ENCODE measurements at places on chromosomes 1 and 21. TPM values are rescaled to one million over a fixed set of nuclear protein-coding genes. Genes with fewer than 3 reads are reported as not detected.

The KTI12 gene
- 9.8 TPM for polyA plus RNA-seq

The VSIG8 gene
- polyA plus RNA-seq = not detected

The HFM1 gene
- polyA plus RNA-seq = 0.04 TPM

The VWA1 gene
- 3.9 TPM for polyA plus RNA-seq

The CYP4X1 gene
- polyA plus RNA-seq = not detected

The PM20D1 gene
- polyA plus RNA-seq = 0.09 TPM

The TMIGD3 gene
- polyA plus RNA-seq = 0.11 TPM

The URB1 gene
- polyA plus RNA-seq = 7.7 TPM

The ABCD3 gene
- polyA plus RNA-seq = 34.0 TPM

The FAM110D gene
- polyA plus RNA-seq = not detected

The KCNJ15 gene
- polyA plus RNA-seq = 0.07 TPM

The KRTAP21-2 gene
- not detected for polyA plus RNA-seq

The SPATA45 gene
- not detected for polyA plus RNA-seq

GRCh38 chr21:44331650-44332307 is 7.4 kb downstream of the CFAP410 start:
- DNase-seq = no peak

GRCh38 chr1:99098589-99098988 is 93.9 kb upstream of the PLPPR5 start:
- DNase-seq = no peak

DNA sequence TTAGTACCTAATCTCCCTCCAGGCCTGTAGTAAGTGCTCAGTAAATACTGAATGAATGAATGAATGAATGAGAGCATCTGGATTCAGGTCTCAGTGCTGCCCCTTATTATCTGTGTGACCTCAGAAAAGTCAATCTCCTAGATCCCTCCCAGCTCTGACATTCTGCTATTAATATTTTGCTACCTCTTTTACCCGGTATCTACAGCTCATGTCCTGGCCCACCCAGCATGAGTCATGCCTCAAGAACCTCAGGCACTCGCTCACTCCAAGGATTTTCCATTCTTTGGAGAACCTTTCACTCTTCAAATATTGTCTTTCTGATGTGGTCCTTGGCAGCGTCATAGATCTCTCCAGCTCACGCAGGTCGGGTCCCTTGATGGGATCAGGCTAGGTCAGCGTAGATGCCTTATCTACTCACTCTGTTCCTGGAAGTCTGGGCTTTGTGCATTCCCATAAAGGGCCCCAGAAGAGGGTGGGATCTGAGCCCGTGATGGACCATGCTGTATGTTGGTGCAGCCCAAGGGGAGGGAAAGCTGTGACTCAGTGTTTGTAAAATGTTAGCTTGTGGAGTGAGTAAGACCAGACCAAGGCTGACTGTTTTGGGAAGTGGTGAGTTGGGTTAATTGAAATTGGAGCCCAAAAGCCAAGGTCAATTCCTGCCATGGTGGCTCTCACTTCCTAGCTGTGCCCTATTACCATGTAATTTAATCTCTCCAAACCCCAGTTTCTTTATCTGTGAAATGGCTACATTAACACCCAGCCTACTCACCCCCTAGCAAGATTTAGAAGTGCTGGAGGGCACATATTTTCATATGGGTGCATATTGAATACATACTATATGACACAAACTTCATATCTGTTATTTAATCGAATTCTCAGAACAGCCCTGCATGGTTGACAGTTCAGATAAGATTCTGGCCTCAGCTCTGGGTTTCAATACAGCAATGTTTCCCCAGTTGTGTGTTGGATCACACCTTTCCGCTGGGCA is 214.1 kb upstream of the USP24 start:
- peak; percentile 94 for DNase-seq

GRCh38 chr1:42801832-42802473 is 15.0 kb upstream of the ERMAP start:
- DNase-seq = no peak

DNA sequence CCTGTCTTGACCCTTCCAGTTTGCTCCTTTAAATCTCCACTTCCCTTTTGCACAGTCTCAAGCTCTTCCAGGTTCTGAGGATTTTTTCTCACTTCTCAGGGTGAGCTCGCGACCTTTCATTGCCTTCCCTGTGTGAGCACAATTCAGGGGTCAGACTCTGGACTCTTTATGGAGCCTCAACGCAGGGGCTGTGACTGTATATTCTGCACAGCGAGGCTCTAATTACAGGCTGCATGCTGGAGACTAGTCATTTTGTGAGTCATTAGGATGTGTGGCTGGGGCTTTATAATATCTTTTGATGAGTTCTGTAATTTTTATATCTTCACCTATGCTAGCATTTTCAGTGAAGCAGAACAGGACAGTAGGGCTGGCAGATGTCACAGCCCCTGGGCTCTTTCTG is 270.7 kb downstream of the KAZN start:
- DNase-seq = no peak

GRCh38 chr1:92461364-92462097 is 25.2 kb downstream of the GFI1 start:
- no peak for DNase-seq

DNA sequence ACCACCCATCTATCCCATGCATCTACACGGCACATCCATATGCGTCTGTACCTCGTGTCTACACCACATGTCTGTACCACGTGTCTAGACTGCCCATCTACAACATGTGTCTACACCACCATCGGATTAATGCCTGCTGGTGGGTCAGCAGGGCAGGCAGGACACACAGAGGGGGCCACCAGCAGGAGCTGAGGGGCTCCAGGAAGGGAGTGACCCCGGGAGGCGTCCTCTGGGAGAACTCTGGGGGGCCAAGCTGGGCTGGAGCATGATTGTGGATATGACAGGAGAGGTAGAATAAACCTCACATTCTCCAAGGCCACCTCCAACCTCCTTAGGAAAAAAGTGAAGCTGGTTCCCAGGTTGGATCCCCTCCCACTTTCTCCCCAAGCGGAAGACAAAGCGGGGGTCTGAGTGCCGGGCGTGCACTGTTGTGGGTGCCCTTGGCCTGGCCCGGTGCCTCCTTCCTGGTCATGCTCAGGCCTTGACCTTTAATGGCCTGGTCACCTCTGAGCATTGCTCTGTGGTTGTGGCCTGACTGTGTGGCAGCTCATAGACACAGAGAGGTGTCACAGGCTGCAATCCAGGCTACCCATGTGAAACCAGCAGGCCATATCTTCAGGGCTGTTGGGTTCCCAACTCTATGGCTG is 881 bp upstream of the ACTRT2 start:
- no peak for DNase-seq

GRCh38 chr1:62395291-62395690 is 41.6 kb upstream of the USP1 start:
- no peak for DNase-seq

- no peak for DNase-seq
These were observed 4.2 kb downstream of the KRTAP10-8 start for GRCh38 chr21:44615911-44616590.

DNA sequence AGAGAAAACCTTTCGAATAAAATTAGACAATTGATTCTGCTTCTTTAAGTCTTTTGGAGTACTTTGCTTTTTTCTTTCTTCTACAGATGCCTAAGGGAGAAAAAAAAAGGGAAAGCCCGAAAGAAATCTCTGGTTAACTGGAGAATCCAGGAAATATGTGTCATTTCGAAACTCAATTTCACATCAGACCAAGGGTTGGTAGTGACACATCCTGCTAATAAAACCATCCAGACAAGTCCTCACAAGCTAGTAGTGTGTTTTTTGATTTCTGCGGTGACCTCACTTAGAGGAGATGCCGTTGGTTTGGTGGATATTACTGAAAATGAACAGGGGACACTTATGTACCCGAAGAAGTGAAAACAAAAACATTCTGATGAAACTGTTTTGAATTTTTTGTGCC is 726.5 kb upstream of the ADAMTS5 start:
- no peak for DNase-seq

GRCh38 chr1:228240411-228241240 is 32.8 kb downstream of the OBSCN start:
- no peak for DNase-seq

GRCh38 chr1:209076688-209077087 is 506.8 kb upstream of the CAMK1G start:
- no peak for DNase-seq

- DNase-seq = no peak
These were observed 73.5 kb downstream of the SGIP1 start for GRCh38 chr1:66607458-66607857.

DNA sequence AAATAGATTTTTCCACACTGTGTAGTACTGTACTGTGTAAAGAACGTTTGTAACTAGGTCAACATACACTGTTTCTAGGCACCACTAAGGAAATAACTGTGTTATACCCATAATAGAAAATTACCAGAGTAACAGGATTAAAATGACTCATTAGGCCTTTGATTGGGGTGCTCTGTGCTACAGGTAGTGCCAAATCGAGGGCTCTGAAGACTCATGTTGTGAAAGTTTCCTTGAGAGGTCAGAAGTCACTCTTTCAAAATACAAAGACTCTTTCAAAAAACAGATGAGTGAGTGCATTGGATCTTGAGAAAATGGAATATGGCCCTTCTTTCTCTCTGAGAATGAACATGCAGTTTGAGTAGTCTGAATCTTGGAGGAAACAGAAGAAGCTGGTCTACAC is 143.0 kb downstream of the MRPL39 start:
- DNase-seq = no peak

- no peak for DNase-seq
These were observed 43.2 kb downstream of the FMO4 start for GRCh38 chr1:171357179-171357578.

DNA sequence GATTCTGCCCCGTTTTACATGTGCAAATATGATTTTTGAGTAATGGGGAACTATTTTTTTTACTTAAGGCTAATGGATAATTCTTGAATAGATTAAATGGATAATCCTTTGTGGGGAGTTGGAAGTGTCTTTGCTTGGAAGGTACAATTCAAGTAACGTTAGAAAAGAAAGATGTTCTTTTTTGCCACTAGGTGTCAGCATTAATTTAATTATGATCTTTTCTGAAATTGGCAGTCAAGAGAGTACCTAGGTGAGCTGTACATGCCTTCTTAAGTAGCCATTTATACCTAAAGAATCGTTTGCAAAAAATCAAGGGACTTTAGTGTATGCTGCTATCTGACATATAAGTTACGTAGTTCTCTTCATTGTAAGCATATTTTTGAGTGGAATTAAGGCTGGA is 2.2 kb downstream of the FBXO28 start:
- DNase-seq = peak; percentile 21

DNA sequence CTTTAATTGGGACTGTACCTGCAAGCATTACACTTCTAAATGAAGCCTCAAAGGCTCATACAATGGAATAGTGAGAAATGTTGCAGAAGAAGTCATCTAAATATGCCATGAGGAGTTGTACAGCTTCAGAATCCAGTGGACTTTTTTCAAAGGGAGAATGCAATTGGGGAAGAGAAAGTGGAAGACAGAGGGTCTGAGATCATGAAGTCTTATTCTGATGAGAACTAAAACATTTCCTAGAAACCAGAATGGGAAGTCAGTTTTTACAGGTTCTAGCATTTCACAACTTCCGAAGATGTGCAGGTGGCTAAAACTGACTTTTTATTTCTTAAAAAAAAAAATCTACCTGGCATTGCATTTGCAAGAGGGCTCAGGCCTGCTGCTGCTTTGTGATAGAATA is 424.4 kb upstream of the RUNX1 start:
- DNase-seq = no peak

GRCh38 chr1:29784276-29785136 is 548.2 kb downstream of the PTPRU start:
- no peak for DNase-seq

GRCh38 chr1:201955729-201956143 is 433 bp downstream of the TIMM17A start:
- no peak for DNase-seq

DNA sequence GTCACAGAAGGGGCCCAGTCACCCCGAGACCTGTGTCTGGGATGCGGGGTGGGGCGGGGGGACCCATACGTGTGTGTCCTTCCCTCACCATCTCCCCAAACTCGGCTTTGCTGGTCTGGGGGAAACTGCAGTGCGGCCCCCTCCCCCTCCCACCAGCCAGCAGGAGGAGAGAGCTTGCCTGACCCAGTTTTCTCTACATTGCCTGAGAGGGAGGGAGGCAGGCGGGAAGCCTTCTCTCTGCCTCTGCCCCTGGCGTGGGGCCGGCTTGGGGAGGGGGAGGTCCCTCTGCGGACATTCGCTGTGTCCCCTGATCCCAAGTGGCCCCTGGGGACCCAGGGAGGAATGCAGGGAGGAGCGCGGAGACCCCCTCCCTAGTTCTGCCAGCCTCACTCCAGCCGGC is 3.9 kb downstream of the EPHA8 start:
- DNase-seq = no peak

GRCh38 chr1:172465617-172466016 is 21.7 kb upstream of the PIGC start:
- DNase-seq = no peak

DNA sequence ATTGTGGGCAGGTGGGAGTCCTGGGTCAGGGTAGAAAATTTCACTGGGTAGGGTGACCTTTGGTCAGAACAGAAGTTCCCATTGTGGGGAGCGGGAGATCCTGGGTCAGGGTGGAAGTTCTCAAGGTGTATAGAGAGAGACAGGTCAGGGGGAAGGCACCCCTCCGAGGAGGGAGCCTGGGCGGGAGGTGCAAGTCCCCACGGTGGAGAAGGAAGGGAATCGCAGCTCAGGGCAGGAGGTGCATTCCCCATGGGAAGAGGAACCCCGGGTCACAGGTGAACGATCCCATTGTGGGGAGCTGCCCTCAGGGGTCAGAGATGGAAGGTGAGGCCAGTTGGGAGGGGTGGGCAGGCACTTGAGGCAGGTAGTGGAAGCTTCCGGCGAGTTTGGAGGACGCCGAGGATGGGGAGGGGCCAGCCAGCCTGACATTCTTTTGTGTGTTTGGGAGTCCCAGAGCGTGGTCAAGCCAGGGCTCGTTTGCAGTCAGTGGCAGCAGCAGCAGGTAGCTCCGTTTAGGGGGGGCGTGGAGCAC is 637 bp downstream of the LYPLA2 start:
- DNase-seq = no peak

- no peak for DNase-seq
These were observed 6.3 kb upstream of the GOLT1A start for GRCh38 chr1:204219971-204220616.

DNA sequence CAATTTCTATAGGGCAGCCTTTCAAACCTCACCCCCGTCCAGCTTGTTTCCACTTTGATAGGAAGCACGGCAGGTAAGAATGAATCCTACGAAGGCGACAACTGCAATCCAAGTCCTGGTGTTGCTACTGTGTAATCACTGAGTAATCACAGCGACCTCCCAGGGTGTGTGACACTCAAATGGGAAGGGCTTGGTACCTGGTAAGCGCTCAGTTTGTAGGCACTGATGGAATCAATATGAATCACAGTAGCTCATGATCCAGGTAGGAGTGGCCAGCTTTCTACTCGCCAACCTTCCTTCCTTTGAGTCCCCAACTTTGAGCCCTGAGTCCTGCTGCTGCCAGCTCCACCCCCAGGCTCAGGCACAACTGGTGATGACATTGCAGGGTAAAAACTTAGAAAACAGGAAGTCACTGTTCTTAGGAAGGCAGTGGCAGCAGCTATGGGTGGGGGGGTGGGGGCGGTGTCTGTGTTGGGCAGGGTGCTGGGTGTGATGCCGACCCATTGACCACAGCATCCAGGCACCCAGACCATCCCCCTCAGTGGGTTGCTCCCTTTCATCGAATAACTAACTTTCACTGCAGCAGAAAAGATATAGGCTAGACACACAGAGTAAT is 70.7 kb downstream of the CD247 start:
- no peak for DNase-seq

GRCh38 chr1:199079994-199080393 is 441.2 kb downstream of the PTPRC start:
- DNase-seq = no peak
